ENCODE measurements at places on chromosomes 3 and 15.
A peak's percentile ranks its signal among the peaks of the same experiment; 100 is the strongest.

DNA sequence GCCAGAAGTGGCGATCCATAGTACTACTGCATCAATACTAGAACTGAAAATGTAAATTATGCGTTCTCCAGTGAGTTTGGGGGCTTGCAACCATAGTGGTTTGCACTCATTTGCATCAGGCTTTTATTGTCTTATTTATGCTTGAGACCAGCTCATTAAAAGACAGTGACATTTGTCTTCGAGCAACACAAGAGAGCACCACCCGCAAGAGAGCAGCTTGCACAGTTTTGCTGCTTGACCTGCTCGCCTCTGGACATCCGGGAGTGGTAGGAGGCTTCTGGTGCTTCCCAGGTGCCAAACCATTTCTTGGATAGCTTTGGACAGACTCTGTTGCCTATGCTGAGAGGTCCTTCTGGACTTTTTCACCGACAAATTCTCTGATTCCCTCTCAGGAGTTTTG lies 294.6 kb downstream of the MEX3B start:
- DNase-seq, result no peak

GRCh38 chr15:66959875-66960274 lies 105.5 kb upstream of the SMAD3 start:
- no peak for DNase-seq

- DNase-seq, result no peak
These were observed 96.9 kb downstream of the VPS8 start for GRCh38 chr3:184908859-184909258.

DNA sequence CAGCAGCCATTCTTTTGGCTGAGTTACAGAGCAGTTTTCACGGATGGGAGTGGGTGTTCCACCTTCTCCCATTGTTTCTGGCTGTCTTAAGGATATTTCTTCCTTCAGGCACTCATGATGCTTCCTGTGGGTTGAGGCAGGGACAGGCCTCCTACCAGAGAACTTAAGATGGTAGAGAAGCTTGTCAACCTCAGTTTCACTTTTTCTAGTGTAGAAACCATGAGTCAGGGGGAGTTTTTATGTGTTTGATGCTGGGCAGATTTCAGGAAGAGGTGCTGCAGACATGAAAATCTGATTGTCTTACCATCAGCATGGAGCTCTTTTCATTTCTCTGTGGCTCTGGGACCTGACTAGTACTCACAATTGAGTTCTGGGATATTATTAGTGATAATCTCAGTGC lies 48.7 kb upstream of the VEPH1 start:
- no peak for DNase-seq

DNA sequence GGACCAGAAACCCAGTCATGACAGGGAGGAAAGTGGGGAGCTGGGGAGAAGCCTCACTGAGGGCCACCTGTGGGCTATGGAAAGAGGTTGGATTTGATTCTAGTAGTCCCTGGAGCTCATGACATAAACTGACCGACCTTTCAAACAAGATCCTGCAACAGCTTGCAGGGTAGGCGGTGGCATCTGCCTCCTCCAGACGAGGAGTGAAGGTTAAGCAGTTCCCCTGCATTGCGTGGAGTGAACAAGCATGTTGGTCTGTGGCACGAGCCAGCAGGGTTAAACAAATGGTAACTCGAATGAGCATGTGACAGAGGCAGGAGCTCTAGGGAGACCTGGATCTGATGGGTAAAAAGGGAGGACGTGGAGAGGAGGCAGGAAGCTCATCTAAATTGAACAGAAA lies 12.7 kb downstream of the TGM4 start:
- no peak for DNase-seq

DNA sequence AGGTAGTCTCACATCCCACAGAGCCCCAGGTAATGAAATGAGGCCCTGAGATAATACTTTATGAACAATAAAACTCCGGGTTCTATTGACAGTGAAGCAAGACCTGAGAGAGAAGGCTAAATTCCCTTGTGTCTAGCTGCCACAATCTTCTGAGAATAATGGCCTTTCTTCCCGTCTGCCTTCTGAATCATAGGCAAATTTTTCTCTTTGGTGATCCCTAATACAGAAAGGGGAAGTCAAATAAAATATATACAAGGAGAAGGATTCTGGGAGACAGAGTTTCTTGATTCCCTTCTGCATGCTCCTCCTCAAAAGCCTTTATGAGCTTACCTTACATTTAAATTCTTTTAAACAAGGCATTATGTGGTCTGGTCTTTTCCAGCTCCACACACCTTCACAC lies 29.9 kb upstream of the CCR2 start:
- DNase-seq, result no peak

- DNase-seq, result no peak
These were observed 18.5 kb upstream of the LIPC start for GRCh38 chr15:58413253-58413652.

DNA sequence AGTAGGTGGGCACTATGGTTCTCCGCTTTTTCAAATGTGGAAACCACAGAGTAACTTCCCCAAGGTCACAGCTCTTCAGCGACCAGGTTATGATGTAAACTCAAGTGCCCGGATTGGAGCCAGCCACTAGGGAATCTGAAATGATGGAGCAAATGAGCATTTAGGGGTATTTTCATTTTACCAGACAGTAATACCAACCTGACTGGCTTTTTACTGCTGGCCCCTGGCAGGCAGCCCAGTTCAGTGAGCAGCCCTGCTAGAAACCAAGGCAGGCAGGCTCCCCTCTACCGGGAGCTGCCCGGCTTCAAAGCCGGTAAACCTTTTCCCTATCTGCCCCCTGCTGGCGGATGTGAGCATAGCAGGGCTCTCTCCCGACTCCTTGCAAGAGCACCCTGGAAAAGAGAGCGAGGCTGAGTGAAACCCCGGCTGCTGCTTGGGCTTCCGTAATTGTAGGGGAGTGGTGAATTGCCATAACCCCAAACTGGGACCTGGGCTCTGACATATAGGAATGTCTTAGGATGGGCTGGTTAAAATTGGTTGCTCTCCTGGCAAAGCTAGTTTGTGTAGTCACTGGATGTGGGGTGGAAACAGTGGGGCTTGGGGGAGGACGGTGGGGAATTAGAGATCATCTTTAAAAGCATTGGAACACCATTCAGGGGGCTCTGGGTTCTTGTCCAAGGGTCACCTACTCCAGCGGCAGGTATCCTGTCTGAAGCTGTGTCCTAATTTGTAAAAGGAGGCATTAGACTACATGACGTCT lies 98.0 kb upstream of the TNFAIP8L3 start:
- DNase-seq, result peak; percentile 37

DNA sequence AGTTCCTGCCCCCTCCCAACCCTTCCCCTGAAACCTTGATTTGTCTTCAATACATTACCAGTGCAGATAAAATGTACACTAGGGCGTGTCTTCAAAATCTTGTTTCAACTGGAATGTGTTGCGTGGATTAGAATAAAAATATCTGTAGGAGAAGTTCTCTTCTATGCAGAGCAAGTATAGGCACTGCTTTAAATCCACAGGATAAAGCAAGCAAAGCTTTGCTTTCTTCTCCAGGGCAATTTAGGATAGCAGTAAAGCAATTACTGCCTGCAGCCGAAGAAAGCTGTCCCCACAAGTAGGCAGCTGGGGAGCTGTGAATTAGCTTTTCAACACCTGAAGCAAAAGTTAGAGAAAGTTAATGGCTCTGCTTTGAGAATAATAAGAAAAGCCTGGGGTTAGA lies 329.7 kb upstream of the KCNMB2 start:
- no peak for DNase-seq

- DNase-seq, result no peak
These were observed 921 bp downstream of the FBXL2 start for GRCh38 chr3:33278163-33278562.

DNA sequence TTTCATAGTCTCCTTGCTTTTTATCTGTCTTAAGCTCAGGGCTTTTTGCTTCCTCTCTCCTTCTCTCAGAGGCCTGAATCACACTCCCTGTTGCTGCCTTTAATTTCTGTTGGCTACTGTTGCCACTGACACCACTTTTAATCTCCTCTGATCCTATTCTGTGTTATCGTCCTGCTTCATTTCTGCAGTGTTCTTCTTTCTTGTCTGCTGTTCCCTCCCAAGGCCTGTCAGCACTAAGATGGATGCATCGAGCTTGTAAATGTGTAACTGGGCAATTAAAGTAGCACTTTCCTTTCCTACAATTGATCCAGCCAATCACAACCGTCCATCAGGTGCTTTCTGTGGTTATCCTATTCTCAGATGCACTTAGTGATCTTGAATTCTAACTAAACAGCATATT lies 71.3 kb upstream of the VEPH1 start:
- DNase-seq, result no peak

DNA sequence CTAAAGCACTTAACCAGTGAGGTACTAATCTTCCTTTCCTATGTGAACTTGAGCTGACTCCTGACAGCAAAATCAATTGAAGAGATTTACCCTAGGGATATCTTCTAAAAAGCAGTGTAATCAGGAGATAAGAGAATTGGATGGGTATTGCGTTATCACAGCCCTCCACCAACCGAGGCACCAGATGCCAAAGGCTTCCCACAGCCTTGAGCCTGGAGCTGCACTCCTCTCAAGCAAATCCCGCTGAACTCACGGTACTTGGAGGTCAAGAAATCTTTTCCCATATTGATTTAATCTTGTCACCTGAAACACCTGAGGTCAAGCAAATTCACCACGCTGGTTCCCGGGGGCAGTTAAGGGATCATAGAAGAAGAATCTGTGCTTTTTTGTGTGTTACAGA lies 346.8 kb downstream of the TBL1XR1 start:
- DNase-seq, result no peak

GRCh38 chr15:63075984-63076713 lies 33.6 kb downstream of the TPM1 start:
- DNase-seq, result no peak

- no peak for DNase-seq
These were observed 34.7 kb downstream of the KLHL25 start for GRCh38 chr15:85760049-85760448.

DNA sequence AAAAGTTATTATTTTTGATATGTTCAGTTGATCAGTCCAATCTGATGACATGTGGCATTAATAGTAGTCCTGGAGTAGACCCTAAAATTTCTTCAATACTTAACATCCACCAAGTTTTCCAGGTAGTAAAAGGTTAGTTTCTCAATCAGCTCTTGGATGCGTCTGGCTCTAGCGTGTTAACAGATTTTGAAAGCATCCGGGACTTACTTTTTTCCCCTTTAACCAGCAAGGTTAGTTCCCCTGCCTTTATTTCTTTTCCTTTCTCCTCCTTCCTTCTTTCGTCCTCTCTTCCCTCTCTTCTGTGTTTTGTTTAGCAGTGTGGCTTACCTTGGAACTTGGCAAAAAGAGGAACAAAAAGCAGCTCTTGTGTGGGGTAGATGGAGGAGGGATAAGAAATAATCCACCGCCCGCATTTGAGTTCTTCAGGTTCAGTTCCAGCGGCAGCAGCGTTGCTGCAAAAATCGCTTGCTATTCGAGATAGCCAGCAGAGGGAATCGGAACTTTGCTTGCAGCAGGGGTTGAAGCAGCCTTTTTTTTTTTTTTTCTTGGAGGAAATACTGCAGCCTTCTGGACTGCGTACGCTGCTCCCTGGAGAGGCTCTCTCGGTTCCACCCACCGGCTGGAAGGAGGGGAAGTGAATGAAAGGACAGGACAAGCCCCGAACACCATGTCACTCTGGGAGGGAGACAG lies at the start of gene RBMS3:
RBMS3 (plus strand) TSS at position 668 of the 690 bp plus-strand sequence.
- no peak for DNase-seq

DNA sequence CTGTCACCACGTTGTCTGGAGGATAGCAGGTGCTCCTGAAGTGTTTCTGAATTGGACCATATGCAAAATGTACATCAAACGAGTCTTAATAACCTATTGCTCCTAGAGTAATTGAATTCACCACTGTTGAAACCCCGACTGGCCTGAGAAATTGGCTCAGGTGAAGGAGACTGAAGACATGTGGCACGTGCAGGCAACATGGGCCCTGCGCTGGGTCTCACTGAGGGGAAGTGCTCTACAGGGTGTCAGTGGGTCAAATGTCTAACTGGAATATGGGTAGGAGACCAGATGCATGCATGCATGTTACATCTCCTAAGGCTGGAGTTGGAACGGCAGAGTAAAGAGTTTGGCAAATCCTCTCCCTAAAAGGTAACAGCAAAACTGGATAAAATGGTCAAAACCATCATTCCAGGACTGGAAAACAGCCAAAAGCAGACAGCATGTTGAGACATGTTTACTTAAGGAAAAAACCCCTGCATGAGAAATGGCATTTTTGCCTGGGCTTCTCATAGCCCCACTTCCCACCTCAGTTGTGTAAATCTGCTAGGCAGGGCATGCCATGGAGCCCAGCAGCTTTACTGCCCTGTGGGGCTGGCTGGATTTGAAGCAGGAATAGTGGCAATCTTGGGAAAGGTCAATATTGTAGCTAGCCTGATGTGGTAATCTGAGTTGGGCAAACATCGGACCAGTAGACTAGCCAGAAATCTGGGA lies 131.3 kb downstream of the TJP1 start:
- no peak for DNase-seq

DNA sequence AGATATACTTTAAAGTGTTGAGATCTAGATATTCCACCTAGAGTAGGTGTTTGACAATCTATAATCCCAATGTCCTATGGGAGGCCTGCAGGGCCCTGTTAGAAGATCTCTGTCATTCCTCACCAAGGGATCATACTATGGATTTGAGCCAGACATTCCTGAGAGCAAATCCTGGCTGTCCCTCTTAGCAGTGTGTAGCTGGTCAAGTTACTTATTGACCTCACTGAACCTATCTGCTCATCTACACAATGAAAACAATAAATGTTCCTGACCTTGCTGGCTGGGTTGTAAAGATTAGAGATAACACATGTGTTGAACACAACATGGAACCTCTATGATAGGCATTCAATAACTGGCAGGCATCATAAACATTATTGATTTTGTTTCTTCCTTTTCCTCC lies 265.6 kb upstream of the ATP11B start:
- DNase-seq, result no peak

GRCh38 chr3:65401359-65402305 lies 637.1 kb downstream of the MAGI1 start:
- DNase-seq, result no peak

GRCh38 chr3:136602818-136603217 lies 149.4 kb downstream of the STAG1 start:
- no peak for DNase-seq

DNA sequence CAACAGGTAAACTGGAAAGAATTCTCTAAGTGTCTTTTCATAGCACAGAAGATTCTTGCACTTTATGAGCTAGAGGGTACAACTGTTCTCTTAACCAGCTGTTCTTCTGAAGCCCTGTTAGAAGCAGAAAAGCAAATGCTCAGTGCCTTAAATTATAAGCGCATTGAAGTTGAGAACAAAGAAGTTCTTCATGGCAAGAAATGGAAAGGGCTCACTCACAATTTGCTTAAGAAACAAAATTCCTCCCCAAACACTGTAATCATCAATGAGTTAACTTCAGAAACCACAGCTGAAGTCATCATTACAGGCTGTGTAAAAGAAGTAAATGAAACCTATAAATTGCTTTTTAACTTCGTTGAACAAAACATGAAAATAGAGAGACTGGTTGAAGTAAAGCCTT lies 19.6 kb downstream of the PARP14 start:
- DNase-seq, result no peak

- DNase-seq, result peak; percentile 72
These were observed 693 bp downstream of the RASGRP1 start for GRCh38 chr15:38563723-38564519.

Measured in T follicular helper cell (primary cell).